Posterior cingulate gyrus (tissue), 11 donors: ENCODE measurements at places on chromosomes 4 and X.

DNA sequence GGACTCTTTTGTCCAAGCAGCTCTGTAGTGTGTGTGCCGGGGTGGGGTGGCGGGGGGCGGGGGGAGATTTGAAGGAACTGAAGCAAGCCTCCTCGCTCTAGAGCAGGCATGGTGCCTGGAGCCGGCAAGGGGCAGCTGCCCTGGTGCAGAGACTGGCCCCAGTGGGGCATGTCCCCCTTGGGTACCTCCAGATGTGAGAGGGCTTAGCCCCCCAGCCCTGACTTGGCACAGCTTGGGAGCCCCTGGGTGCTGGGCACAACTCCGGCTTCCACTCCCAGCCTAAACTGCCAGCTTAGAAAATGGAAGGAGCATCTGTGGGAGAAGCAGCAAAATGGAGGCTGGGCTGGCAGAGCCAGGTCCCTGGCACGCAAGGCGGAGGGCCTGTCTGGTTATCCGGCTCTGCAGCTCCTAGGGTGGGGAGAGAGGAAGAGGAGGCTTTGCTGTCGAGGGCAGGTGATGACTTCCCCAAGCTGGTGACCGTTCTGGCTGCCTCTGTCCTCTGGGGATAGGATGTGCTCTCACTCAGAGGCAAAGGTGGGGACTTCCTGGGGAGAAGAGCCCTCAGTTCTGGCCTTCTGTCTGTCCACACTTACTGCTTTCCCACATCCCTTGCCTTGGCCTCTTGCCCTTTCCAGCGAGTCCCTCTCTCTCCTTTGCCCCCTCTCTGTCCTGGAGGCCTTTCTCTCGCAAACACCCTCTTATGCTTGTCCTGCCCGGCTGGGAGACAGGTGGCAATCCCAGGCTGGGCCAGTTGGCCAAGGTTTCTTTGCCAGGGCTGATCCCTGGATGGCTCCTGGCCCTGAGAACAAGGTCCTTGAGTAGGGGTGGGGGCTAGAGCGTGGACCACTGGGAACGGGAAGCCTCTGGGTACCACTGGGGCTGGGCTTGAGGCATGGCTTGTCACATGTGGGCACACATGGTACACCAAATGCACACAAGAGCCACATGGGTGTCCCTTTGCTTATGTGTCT is 2.0 kb downstream of the DLG3 start:
- no peak for DNase-seq

GRCh38 chrX:29299684-29300083 is 712.4 kb downstream of the IL1RAPL1 start:
- no peak for DNase-seq

DNA sequence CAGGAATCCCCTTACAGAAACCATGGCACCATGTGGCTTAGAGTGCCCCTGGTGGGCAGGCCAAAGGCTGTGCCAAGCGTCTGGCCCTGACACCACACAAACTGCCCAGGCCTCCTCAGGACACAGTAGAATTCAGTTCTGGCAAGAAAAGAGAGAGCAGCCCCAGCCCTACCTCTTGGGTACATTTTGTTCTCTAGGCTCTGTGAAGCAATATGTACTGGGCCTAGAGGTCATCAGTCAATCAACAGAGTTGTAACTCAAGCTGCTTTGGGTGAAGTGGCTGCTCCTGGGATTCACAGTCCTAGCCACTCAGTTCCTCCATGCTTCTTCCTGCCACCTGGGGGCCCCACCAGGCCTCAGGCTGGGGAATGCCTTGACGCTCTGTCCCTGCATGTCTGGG is 158.1 kb upstream of the MAMLD1 start:
- no peak for DNase-seq

- no peak for DNase-seq
These were observed 29.1 kb downstream of the TTC29 start for GRCh38 chr4:146916479-146917076.

- DNase-seq: no peak
These were observed 11.2 kb downstream of the CAMK2D start for GRCh38 chr4:113750296-113750695.

DNA sequence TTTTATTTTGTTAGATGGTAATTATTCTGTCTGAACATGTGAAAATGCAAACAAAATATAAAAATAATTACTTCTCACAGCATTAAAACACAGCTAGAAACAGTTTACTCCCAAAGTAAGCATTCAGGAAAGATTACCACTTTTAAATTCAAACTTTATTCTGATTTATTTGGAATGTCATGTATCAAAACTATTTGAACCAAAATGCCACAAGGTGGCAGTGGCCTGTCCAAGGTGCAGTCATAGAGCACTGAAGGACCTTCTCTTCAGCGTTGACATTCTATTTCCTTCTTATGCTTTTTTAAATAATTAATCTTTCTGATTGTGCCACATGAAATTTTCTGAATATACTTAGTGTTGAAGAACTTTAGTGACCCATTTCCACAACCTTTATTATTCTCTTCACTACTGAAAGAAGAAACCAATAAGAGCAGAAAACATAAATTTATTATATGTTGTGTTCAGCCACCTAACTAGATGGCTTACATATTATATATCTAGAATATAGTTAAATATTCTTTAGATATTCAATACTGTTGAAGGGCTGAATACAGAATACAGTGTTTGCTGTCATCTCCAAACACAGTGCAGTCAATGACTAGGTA is 283.6 kb downstream of the CFAP299 start:
- DNase-seq: no peak

DNA sequence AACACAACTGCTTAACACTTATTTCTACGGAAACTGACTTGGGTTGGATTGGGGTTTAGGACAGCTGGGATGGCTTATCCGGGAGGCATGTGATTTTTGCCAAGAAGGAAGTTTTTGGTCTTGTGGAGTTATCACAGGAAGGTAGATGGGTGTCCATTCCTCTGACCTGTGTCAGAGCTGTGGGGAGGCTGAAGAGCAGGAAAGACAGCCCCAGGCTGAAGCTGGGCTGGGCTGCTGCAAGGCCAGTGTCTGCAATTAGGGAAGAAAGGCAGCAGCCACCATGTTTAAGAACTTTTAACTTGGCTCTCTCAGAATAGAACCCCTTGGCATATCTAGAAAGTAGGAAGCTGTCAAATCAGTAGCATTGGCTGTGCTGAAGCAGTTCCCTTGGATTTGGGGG is 42.3 kb downstream of the CCNG2 start:
- DNase-seq: no peak

GRCh38 chrX:103789004-103789403 is 12.4 kb downstream of the PLP1 start:
- no peak for DNase-seq

- no peak for DNase-seq
These were observed 132.1 kb downstream of the NSUN7 start for GRCh38 chr4:40881851-40882250.

- no peak for DNase-seq
These were observed 104.9 kb downstream of the ARHGAP10 start for GRCh38 chr4:147836807-147837206.
